ENCODE measurements at places on chromosomes 5 and 9.

DNA sequence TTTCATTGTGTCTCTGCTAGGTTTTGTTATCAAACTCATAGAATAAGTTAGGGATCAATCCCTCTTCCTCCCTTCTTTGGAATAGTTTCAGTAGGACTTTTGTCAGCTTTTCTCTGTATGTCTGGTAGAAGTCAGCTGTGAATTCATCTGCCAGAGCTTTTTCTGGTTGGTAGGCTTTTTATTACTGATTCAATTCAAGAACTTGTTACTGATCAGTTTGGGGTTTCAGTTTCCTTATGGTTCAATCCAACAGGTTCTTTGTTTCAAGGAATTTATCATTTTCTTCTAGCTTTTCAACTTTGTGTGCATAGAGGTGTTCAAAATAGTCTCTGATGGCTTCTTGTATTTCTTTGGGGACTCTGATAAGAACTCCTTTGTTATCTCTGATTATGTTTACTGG lies 221.7 kb downstream of the FGF10 start:
- no peak for DNase-seq

DNA sequence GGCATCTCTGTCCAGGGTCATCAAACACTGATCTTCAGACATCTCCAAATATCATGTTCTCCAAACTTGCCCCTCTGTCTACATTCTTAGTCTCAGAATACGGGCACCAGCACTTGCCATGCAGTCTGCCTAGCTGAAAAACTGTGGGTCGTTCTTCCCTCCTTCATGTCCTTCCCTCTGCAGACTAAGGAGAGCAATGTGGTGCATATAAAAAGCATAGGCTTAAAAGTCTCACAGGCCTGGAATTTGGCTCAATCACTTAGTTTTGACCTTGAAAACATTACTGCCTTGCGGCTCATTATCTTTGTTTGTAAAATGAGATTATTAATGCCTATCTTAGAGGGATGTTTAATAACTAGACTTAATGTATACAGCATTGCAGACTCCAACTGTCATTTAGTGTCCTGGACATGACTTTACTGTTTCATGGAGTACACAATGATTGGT lies 362.8 kb downstream of the NPR3 start:
- no peak for DNase-seq

GRCh38 chr9:114385397-114386181 lies 2.2 kb downstream of the AKNA start:
- DNase-seq, result peak; percentile 87

- no peak for DNase-seq
Observed at GRCh38 chr5:59360130-59360555, 533.4 kb downstream of the PDE4D start.

DNA sequence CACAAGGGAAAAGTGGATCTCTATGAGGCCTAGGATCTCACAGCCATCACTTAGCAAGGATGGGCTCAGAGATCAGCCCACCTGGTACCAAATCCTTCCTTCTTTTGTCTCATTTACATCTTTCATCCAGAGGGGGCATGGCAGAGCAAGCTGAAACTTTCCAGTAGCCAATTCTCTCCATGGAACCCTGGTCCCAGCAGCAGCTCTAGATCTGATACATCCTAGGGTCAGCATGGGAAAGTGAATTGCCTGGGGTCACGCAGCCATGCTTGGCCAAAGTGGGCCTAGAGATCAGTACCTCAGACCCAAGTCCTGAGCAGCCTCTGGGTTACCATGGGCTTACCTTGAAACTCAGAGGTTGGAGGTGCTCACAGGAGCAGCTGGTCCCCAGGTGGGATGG lies 170.5 kb downstream of the GABBR2 start:
- DNase-seq, result no peak

GRCh38 chr5:67431191-67431590 lies 234.6 kb upstream of the CD180 start:
- no peak for DNase-seq

- DNase-seq, result peak; percentile 14
Observed at GRCh38 chr9:36136894-36137391, 410 bp downstream of the GLIPR2 start.

DNA sequence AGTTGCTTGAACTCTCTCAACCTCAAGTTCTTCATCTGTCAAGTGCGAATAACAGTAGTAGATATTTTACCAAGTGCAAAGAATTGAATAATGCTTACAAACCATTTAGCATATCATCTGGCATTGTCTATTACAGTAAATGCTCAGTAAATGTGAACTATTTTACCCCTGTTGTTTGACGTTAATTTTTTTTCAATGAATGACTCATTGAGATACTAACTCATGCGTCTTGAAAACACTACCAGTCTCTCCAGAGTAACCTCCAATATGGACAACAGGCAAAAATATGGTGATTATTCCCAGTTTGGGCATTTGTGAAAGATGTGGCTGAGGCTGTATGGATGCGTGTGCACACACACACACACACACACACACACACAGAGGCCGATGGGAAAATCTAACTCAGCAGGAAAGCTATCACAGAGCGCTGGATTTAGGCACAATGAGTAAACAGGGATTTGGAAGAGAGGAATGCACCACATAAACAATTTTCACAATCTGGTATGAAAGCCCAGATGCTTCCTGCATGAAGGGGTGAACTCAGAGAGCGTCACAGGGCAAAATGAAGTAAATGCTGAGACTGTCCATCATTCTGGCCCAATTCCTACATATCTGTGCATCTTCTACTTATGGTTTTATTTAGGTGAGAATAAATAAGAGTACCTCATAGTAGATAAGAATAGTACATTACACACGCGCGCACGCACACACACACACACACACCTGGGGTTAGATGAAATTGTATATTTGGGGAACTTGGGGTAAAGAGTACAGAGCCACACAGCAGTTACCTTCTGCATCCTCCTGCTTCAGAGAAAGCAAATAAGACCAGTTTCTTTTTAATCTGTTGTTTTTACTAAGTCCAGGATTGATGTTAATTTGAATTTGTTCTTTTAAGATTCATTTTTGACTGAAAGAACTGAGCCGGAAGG lies 128.7 kb downstream of the PALM2AKAP2 start:
- peak; percentile 76 for DNase-seq

- peak; percentile 10 for DNase-seq
Observed at GRCh38 chr9:72443855-72444254, 77.6 kb upstream of the TMC1 start.

DNA sequence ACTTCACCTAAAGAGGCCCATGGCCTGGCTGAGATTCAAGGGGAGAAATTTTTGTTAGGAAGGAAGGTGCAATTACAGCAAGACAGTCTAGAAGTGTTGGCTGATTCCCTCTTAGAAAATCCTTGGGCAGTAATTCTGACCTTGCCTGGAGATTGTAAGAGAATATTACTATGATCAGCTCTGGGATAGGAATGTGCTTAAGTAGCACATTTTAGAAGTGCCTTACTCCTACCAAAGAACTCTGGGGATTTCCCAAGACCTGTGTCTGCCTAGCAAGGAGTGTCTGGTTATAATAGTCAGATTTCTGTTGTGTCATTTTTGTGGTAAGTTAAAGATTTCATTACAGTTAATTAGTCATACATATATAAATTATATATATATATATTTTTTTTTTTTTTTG lies 52.3 kb downstream of the NLN start:
- DNase-seq, result peak; percentile 8

DNA sequence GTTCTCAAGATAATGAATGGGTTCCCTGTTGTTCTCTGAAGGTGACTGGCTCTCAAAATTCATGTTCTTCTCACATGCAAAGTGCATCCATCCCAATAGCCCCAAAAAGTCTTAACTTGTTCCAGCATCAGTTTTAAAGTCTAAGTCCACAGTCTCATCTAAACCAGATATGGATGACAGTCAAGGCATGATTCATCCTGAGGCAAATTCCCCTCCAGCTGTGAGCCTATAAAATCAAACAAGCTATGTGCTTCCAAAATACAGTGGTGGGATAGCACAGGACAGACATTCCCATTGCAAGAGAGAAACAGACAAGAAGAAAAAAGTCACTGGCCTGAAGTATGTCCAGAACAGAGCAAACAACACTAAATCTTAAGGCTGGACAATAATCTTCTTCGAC lies 25.4 kb downstream of the FBXO10 start:
- no peak for DNase-seq

DNA sequence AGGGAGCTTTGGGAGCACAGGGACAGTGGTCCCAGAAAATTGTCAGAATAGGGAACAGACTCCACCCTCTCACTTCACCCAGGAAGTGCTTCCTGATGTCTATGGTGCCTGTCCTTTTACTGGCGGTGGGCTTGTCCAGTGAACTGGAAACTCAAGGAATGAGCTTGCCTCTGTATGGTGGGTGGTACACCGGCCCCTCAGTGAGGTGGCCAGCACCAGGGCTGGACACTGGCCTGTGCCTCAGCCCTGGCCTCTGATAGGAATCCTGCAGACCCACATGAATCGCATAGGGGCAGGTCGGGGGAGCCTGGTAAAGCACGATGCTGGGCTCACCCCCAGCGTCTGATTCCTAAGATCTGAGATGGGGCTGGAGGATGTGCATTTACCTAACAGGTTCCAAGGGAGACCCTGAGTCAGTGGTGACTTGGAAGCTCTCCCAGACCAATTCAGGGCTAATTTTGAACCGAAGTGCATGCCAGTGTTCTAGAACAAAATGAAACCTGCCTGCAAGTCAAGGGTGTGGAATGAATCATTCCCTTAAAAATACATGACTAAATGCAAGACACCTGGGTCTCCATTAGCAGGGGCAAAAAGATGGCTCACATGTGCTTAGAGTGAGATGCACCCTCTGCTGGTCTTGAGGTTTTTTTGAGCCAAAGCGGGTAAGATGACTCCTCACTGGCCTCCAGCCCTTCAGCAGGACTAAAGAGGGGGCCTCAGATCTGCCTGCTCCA lies 178.3 kb downstream of the HSPA4 start:
- no peak for DNase-seq

DNA sequence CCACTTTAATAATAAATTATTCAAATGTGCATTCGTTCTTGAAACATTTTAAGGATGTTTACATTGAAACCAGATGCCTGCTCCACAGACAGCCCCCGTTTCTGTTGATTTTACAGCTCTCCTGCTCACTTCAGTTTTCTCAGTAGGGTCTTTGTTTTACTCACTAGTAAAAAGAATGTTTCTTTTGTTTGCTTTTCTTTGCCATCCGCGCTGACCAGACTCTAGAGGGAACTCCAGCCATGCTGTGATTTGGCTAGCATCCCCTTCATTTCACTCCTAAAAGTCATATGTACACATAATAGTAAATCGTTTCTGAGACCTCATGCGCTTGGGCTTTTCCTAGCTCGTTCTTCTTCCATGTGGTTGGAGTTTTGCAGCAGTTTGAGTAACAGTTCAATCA lies 28.7 kb upstream of the PALM2AKAP2 start:
- DNase-seq, result no peak

- DNase-seq, result peak; percentile 52
Observed at GRCh38 chr5:53479590-53480415, 626 bp upstream of the FST start.

DNA sequence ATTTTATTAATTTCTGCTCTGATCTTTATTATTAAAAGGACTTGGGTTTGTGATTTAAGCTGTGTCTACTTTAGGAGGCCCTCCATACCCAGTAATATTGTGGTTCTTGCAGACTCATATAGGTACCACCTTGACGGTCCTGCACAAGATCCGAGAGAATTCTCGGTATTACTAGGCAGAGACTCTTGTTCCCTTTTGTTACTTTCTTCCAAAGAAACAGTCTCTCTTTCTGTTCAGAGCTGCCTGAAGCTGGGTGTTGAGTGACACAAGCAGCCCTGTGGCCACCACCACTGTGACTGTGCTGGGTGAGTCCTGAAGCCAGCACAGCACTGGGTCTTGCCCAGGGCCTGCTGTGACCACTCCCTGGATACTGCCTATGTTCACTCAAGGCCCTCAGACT lies 666.6 kb downstream of the SEMA5A start:
- DNase-seq, result no peak

GRCh38 chr9:34663303-34663605 lies 797 bp upstream of the CCL27 start:
- DNase-seq, result no peak

GRCh38 chr5:136425921-136426320 lies 60.6 kb upstream of the TRPC7 start:
- DNase-seq, result no peak

DNA sequence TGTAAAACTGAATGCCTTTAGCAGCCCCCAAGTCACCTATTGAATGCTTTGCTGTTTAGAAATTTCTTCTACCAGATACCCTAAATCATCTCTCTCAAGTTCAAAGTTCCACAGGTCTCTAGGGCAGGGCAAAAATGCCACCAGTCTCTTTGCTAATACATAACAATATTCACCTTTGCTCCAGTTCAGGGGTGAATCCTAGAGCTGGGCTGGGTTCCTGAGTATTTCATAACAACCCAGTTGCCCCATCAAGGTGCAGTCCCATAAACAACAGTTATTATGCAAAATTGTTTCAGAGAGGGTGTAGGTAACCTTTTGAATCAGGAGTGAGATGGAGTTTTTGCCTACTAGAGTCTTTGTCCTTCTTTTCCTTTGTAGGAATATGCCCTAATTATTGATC lies 19.0 kb upstream of the C1QTNF3 start:
- DNase-seq, result no peak

- no peak for DNase-seq
Observed at GRCh38 chr5:98391921-98392625, 381.4 kb upstream of the RGMB start.
